ENCODE measurements at places on chromosomes 13 and 19.

- no peak for DNase-seq
Observed at GRCh38 chr19:18878058-18878797, 17.7 kb downstream of the CERS1 start.

GRCh38 chr13:99228737-99229691 lies 28.4 kb downstream of the UBAC2 start:
- DNase-seq, result peak; percentile 20

DNA sequence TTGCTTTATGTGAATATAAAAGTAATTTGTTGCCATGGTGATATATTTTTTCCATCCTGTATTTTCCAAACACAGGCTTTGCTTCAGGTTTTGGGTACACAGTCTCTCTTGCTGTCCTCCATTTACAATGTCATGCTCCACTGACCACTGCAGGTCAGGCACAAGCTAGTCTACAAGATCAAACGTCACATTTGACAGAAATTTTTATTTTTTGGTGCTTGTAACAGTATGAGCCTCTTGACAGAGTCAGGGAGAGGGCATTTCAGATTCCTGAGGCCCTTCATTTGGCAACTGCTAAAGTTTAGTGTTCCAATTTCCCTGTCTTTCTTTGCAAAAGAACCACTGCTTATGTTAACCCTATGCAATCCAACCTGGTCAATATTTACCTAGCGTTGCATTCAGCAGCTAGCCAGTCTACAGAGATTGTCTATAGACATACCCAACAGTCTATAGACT lies 175.0 kb downstream of the RFC3 start:
- DNase-seq, result no peak

- DNase-seq, result peak; percentile 65
Observed at GRCh38 chr13:98890186-98890585, 87.7 kb downstream of the DOCK9 start.

GRCh38 chr13:42001580-42001979 lies 40.7 kb upstream of the VWA8 start:
- peak; percentile 38 for DNase-seq

GRCh38 chr19:13014101-13014920 lies 19.0 kb downstream of the NFIX start:
- no peak for DNase-seq

DNA sequence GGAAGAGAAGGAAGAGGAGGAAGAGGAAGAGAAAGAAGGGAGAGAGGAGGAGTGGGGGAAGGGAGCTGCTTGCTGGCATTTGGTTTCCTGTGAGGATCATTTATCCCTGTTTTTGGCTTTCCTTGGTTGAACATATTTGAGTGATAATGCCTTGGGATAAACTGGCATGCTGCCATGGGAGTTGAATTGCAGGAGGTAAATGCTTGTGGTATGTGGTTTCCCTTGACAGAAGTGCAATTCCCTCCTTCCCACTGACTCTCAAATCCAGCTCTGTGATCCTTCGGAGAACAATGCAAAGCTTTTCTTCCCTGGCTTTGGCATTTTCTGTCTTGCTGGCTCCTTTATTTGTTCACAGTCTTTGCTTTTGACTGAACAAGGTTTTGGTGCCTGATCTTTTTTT lies 27.2 kb upstream of the CBY2 start:
- DNase-seq, result peak; percentile 64

GRCh38 chr19:33375837-33376159 lies 2.3 kb downstream of the CEBPG start:
- no peak for DNase-seq

DNA sequence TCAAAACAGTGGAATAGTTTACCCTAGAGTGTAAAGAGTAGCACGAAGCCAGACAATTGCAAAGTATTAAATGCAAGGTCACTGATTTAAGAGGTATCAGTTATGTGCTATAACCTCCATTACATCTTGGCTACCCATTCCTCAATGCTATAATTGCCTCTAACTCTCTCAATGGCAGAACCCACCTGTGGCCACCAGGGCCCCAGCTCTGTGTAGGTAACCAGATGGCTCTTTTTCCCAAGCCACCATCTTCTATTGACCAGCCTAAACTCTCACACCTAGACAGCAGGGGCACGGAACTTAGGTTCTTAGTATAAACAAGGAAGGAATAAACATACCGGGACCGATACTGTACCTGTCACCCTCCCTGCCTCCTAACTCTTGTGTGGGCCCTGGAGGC lies 277.6 kb downstream of the PCDH9 start:
- DNase-seq, result no peak

DNA sequence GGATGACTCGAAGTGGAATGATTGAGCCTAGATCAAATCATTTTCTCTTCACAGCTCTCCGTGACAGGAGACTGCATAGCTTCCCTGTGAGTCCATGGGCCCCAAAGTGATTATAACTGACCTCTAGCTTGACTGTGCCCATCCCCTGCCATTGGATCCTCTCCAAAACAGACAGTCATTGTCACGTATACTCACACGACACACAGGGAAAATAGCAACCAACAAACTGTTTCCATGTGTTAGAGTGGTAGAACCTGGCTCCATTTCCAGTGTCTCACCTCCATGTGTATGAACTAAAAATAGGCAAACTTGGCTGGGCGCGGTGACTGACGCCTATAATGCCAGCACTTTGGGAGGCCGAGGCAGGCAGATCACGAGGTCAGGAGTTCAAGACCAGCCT lies 48.8 kb upstream of the NPAS1 start:
- DNase-seq, result peak; percentile 97

DNA sequence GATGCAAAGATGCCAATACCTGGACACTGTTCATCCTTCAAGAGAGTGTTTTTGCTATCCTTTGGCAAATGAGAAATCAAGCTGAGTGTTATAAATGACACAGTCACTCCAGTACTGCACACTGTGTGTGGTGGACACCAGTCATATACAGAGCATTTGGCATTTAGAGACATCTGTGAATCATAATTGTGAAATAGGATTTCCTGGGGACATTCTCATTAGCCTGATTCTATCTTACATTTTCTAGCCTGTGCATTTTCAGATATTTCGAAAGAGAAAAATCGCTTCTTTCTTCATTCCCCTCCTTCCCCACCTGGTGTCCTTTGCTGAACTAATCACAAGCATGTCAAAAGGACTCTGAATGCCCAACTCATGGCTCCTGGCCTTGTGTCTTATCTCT lies 781.0 kb upstream of the ARGLU1 start:
- no peak for DNase-seq

DNA sequence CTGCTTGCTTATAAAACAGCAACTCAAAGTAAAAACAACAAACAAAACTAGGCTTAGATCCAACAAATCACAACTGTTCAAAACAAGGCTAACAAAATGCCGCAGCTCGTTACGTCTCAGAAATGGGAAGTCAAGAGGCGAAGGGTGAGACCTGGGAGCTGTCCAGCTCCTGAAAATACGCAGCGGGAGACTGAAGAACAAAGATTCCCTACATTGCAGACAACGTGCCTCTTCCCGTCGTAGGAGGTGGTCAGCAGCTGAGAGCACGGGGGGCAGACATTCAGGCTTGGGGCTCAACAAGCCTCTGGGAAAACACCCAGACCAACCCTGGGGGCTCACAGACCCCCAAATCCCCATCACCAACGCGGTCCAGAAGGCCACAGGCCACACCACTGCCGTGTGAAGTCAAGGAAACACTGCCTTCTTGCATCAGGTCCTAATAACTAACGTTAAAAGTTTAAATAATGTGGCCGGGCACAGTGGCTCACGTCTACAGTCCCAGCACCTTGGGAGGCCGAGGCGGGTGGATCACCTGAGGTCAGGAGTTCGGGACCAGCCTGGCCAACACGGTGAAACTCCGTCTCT lies 13.5 kb downstream of the PLPP2 start:
- DNase-seq, result no peak
